Stimulated activated CD4-positive, alpha-beta T cell treated with anti-CD3 and anti-CD28 coated beads, Interleukin-2, amount 100 ng/mL, for 24 hours (primary cell): ENCODE measurements at places on chromosomes 13 and 19.

DNA sequence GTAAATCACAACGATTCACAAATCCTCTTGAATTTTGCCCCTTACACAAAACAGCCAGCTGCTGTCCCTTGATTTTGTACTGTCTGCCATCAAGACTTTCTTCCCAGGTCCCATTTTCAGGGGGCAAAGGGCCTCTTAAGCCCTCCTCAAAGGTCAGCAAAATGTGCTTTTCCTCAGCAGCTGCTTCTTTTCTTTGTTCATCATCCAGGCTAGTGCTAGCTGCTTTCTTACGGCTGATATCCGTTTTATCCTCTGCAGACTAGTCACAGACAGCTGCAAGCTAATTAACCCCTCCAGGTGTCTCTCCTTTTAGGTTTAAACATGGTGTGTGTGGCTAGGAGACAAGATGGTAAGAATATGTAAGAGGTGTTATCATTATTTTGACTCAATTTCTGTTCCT, 90.9 kb downstream of the NALCN start:
- DNase-seq, result no peak

DNA sequence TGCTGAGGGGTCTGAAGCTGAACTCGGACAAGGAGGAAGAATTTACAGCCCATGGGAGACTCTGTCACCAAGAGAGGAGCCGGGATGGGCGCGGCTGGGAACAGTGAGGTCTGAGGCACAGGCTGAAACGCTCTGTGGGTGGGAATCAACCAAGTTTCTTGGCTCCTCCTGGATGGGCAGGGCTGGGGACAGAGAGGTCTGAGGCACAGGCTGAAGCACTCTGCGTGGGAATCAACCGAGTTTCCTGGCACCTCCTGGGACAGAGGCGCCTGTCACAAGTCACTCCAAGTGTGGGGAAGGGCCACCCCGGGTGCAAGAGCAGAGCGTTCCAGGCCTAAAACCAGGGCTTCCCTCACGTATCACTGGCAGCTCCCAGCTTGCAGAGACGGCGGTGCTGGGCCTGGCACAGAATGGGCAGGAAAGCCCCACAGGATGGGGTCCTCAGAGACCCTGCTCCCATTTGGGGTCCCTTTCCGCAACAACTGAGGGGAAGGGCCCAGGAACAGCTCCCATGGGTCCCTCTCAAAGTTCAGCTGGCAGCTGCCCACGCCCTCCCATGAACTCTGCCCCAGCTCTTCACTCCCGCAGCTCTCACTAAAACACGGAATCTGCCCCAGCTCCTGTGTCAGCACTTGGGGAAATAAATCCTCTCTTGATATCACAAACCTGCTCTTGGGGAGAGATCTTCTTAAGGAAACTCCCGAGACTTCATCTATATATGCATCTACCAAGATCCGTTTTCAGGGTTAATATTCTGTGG, 18.5 kb downstream of the AP3D1 start:
- no peak for DNase-seq

DNA sequence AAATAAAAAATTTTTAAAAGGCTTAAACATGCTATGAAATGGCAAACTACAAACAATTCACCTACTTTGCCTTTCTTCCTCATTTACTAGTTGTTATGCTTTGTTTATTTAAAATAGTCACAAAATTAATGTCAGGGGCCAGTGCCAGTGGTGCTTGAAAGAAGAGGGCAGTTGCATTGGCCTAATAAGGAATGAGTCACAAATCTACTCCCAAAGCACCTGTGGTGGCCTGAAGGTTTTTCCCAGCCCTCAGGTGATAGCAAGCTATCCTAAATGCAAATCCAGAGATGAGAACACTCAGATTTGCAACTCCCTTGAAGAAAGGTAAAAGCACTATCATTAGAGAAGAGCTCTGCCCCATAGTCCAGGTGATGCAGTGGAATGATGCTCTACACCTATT, 103.6 kb downstream of the MBNL2 start:
- no peak for DNase-seq

DNA sequence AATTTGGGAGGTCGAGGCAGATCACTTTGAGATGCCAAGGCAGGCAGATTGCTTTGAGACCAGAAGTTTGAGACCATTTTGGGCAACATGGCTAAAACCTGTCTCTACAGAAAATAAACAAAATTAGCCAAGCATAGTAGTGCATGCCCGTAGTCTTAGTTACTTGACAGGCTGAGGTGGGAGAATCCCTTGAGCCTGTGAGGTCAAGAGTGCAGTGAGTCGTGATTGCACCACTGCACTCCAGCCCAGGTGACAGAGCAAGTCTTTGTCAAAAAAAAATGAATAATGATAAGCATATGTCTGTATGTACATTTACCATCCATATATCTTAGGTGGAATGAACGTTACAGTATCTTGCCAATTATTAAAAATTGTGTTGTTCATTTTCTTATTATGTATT, 2447.7 kb downstream of the PCDH9 start:
- DNase-seq, result no peak

GRCh38 chr19:16070366-16070990, 5.8 kb upstream of the TPM4 start:
- peak; percentile 77 for DNase-seq

DNA sequence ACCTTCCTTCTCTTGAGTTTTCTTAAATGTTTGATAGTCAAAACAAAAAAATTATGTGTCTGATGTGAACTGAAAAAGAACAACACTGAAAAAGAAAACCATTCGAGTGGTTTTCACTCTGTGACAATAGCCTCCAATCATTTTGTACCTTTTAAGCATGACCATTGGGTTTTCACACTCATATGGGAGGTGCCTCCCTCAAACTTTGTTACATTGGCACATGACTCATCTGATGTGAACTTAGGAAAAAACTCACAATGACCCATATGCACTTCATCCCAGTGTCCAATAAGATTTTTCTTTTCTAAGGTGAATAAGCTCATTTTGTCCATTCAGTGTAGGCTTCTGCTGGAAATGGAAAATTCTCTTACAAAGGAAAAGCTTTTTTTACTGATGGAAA, 66.6 kb upstream of the XPO4 start:
- DNase-seq, result no peak

DNA sequence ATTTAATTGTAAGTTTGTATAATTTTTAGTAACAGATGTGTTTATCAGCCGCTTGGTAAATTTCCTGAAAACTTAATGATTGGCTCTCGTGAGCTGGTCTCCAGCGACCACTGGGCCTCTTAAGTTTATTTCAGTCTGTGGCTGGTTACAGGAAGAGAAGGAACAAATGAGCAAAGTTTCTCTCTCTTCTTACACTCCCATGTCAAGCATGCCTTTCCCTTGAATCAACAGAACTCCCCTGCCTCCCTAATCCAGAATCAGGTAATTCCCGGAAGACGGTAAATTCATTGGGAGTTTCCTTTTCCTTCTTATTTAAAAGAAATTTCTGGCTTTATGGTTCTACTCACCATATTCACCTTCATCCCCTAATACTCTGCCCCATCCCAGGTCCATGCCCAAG, 52.5 kb upstream of the POMP start:
- DNase-seq, result no peak

- no peak for DNase-seq
Observed at GRCh38 chr13:44389060-44389666, 15.5 kb downstream of the SERP2 start.

GRCh38 chr19:18153556-18154134, 682 bp downstream of the PIK3R2 start:
- DNase-seq, result peak; percentile 43

DNA sequence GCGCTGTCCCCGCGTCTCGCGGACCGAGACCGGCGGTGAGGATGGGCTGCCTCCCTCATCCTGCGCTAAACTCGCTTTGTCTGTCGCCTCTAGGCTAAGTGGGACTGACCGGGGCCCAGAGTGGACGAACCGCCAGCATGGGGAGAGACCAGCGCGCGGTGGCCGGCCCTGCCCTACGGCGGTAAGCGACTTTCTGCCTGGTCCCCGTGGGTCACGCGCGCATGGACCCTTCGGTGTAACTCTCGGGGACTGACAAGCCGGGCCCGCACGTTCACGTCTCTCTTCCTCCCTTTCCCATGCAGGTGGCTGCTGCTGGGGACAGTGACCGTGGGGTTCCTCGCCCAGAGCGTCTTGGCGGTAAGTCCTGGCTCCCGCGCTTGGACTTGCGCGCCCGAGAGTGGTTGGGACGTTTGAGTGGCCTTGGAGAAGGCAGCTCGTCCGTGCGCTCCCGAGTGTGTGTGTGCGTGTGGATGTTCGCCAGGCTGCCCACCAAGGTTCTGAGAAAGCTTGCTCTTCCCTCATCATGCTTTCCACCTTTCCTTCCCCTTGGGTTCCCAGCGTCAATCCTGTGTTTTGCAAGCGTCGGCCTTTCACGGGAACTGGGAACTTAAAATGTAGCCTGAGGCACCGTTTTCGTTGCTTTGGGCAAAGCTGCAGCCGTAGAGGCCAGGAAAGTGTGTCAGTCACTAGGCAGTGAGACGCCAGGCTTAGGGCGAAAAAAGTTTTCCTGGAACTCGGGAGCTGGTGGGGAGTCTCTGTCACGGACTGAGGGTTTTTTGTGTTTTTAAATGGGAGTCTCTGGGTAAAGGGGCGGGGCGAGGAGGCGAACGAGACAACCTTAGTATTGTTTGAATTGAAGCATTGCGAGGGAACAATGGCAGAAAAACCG, 927 bp downstream of the COL4A2 start:
- no peak for DNase-seq

DNA sequence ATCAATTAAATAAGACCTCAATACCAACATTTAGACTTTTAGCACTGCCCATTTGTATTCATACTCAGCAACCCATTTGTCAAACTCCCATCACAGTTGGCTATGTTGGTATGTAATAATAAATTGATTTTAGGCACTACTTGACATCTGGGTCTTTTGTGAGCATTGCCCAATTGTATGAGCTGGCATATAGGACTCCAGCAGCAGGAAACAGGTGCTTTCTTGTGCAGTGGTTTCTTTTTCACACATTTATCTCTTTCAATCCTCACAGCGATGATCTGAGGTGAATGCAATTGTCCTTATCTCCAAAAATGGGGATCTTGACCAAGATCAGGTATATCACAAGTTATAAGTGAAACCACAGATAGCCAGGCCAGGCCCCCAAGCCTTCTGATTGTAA, 96.9 kb upstream of the OXGR1 start:
- DNase-seq, result no peak

GRCh38 chr19:5006201-5006600, 37.3 kb downstream of the KDM4B start:
- DNase-seq, result no peak

- DNase-seq, result no peak
Observed at GRCh38 chr13:46542833-46543232, 10.1 kb upstream of the LRCH1 start.

DNA sequence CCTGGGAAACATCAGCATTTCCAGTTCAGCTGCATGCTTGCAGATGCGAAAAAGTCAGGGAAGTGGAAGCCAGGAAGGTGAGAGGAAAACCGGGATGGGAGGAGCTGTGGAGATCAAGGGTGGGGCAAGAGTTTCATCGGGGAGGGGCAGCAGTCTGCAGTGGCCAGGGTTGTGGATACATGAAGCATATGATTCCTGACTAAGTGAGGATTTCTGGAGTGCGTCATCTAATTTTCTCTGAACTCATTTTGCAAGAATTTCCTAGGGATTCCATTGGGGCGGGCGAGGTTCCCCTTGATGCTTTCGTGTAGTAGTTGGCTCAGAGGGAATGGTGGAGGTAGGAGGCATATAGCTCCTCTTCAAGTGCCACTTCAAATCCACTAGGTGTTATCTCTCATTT, 344.1 kb upstream of the TMTC4 start:
- DNase-seq, result no peak
